Right lung (tissue), 10 donors: ENCODE measurements at places on chromosomes 12 and 14. TPM values are rescaled to one million over a fixed set of nuclear protein-coding genes. Genes with fewer than 3 reads are reported as not detected.

GRCh38 chr12:51205350-51205749 is 12.5 kb downstream of the POU6F1 start:
- DNase-seq, result no peak

DNA sequence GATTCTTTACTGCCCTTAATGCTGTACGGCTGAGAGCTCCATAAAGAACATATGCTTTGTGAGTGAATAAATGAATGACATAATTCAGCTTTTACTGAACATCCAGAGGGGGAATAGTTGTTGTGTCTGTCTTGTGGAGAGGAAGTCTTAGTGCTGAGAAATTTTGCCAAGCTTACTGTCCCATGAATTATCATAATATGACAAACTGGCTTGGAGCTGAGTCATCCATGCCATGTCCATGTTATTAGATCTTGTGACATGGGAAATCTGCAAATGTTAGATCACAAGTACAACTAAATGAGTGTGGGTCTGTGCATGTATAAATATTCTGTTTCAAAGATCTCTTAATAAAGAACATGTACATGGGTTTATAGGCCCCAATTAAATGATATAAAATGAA is 350.4 kb downstream of the BMP4 start:
- no peak for DNase-seq

- DNase-seq, result no peak
Measured at GRCh38 chr12:129119537-129119936, 266.3 kb downstream of the GLT1D1 start.

GRCh38 chr14:95389471-95390011 is 69.8 kb upstream of the CLMN start:
- DNase-seq, result no peak

GRCh38 chr14:37638599-37638998 is 43.2 kb downstream of the TTC6 start:
- DNase-seq, result no peak

DNA sequence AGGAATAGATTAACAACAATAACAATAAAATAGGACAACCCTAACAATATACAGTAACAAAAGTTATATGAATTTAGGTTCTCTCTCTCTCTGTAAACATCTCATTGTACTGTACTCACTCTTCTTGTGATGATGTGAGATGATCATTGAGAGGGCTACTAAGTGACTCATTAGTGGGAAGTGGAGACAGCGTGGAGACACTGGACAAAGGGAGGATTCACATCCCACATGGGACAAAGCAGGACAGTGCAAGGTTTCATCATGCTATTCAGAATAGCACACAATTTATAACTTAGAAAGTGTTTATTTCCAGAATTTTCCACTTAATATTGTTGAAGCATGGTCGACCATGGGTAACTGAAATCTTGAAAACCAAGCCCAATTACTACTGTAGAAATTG is 26.0 kb upstream of the SPATA7 start:
- DNase-seq, result no peak

GRCh38 chr14:100678469-100678828 is 48.2 kb upstream of the DLK1 start:
- no peak for DNase-seq

DNA sequence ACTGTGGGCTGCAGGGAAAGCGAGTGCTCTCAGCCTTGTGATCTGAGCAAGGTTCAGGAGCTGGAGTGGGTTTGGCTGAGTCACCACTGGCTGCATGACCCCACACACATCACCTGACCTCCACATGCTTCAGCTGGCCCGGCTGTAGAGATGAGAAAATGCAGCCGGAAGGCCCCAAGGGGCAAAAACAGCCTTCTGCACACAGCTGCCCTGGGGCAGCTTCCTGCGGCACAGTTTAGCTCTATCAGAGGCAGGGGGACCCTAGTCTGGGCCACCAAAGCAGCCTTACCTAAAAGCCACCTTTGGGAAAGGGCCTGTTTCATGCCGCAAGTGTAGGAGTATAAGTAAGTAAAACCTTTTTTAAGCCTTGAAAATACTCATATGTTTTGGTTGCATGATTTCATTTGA is 123.3 kb downstream of the SSPN start:
- no peak for DNase-seq

DNA sequence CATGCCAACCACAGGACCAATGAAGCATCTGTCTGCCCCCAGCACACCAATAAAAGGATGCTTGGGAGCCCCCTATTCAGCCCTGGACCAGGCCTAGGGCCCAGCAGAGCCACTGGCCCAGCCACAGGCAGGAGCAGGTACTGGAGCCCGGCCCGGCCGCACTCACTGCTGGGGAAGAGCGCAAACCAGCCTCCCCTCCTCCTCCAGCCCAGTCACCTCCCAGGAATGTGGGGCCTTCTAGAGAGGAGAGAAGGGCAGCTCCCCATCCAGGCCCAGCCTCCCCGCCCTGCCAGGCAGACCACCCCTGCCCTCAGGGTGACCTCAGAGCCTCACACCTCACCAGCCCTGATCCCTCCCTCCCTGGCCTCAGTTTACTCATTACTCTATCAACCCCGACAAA is 56.2 kb downstream of the CCNK start:
- DNase-seq, result no peak

Gene CKB
- polyA plus RNA-seq, result 392 TPM

Gene BCDIN3D
- 6.9 TPM for polyA plus RNA-seq

Gene MGST1
- polyA plus RNA-seq, result 79.0 TPM

Gene TGFB3
- 168 TPM for polyA plus RNA-seq

Gene CLEC12A
- 1.2 TPM for polyA plus RNA-seq

Gene YEATS4
- 20.5 TPM for polyA plus RNA-seq

Gene INTS13
- polyA plus RNA-seq, result 35.3 TPM
